ENCODE measurements at places on chromosomes 6 and 20.

DNA sequence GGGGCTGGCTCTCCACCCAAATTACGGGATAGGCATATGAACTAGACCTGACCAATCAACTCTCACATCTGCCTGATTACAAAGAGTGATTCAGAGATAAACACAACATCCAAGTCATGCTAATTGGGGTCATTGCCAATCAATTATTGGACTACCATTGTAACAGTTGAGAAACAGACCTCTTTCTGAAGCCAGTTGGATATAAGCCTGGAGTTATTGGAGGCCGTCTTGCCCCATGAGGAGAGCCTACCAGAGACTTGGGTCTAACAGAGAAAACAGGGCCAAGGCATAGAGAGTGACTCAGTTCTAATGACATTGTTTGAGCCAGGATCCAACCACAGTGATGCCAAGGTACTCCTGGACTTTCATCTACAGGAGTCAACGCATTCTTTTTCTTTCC, 39.4 kb upstream of the HIVEP2 start:
- DNase-seq = no peak

GRCh38 chr20:22771706-22772105, 187.3 kb upstream of the FOXA2 start:
- no peak for DNase-seq

GRCh38 chr6:4316867-4317400, 181.6 kb upstream of the ECI2 start:
- DNase-seq = peak; percentile 45

- DNase-seq = no peak
Measured at GRCh38 chr20:6381887-6382286, 259.1 kb upstream of the FERMT1 start.

DNA sequence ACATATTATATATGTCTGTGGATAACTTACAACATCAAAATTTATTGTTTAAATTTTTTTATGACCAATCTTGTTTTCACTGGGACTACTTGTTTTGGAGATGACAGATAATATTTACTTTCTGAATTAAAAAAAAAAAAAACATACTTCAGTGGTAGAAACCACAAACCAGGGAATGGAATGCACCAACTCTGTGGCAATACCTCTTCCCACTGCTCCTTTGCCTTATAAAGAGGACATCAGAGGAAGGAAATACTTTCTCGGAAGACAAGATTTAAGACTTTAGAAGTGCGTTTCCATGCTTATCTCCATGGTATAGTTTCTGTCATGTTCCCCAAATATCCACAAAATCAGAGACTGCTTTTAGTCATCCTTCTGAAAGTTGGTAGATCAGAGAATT, 1241.1 kb upstream of the EYS start:
- no peak for DNase-seq

DNA sequence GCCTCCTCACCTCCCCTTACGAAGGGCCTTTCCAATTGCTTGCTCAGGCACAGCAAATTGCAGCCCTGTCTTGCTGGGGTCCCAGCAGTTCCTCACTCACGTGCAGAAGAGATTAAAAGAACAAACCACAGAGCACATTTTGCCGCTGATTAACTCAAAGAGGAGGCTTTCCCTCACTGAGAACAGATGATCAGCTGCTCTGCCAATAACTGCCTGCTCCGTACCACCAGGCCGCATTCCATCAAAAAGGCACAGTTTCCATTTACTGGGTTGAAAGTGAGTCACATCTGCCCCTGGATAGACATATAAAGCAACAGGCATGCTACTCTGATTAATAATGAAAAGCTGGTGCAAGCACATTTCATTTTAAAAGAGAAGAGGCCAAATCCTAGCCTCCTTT, 446.8 kb downstream of the PTPRT start:
- no peak for DNase-seq

DNA sequence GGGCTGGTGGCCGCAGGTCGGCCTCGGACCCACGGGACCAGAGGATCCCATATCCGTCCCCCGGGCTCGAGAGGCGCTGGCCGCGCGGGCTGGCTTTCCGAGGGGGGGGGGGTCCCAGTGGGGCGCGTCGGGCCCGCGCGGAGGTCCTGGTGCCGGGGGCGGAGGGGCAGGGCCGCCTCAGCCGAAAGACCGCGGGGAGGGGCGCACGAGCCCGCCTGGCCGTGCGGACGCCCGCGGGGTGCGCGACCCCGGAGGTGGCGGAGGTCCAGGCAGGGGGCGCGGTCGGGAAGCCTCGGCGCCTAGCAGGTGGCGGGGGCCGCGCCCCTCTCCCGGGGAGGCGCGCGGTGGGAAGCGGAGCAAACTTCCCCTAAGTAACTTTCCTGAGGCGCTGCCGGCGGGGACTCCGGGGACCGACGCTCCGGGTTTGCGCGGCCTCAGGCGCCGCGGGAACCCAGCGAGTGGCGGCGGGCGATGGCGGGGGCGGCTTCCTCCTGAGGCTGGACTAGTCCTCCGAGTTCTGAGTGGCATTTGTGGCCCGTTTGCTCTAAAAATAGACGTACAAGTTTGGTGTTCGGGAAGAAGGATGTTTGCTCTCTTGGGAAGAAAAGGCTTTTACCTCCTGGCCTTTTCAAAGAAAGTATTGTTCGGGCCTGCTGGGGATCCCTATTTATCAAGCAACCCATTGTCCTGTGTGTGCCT, 26.5 kb upstream of the BTBD3 start:
- DNase-seq = peak; percentile 19

- no peak for DNase-seq
Measured at GRCh38 chr6:47352194-47352920, 42.7 kb upstream of the TNFRSF21 start.

DNA sequence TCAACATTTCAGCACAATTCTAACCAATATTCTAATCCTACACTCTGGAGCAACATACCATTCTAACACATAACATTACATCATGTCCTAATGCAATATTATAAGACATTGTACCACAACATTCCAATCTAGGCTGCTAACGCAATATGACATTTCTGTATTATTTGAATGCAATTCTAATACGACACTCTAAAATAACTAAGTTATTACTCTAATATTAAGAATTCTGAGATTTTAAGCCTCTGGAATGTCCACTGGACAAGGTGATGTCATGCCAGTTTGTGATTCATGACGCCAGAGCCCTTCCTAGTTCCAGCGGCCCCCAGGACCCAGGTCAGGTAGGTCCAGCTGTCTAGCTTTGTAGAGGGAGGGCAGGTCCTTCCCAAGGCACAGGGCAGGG, 69.7 kb upstream of the SIRPA start:
- no peak for DNase-seq

- DNase-seq = no peak
Measured at GRCh38 chr6:92024110-92024509, 1395.2 kb downstream of the EPHA7 start.

DNA sequence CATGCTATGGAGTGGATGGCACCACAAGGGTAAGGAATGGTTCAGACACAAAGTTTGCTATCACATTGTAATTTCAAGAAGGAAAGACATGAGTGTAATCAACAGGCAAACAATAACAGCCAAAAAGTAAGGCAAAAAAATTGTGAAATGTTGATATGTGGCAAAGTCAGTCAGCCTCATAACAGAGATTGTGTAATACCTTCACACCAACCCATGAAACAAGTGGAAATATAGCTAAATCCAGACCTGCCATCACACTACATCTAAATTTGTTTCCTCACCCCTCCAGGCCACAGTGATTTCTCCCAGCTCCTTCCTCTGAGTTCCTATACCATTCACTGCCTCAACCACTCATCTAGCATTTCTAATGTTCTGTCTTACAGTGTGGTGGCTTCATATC, 37.3 kb downstream of the SIM1 start:
- peak; percentile 56 for DNase-seq

GRCh38 chr6:92756912-92757311, 662.4 kb downstream of the EPHA7 start:
- DNase-seq = no peak

DNA sequence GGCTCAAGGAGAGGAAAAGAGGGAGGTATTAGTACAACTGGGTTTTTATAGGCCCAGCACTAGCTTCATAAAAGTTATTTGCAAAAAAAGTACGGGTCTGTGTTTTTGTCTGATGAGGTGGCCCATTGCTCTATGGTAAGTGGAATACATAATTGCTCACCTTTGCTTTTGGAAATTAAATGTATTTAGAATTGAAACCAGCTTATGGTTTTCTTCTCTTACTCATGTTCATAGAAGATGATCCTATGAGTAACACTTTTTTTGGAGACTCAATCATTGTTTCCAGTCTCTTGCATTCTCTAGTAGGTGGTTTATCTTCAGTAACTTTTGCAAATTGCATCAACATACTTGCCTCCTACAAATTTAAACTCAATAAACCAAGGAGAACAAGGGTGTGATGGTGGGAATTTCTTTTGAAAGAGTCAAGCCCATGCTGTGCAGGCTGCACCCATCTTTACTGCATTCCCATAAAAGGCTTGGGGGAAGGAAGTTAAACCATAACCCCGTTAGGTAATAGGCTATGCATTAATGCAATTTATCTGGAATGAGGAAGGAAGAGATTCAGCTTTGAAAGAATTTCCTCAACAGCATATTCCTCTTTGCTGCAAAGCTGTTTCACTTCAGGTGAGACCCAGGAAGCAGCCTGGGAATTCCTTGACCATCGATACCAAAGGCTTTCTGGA, 48.5 kb upstream of the EDN1 start:
- peak; percentile 82 for DNase-seq

- no peak for DNase-seq
Measured at GRCh38 chr6:29461021-29461814, 4.3 kb downstream of the OR2H1 start.

- no peak for DNase-seq
Measured at GRCh38 chr6:168496139-168496996, 55.4 kb downstream of the SMOC2 start.

- DNase-seq = no peak
Measured at GRCh38 chr6:52579006-52579660, 2.3 kb upstream of the TRAM2 start.

DNA sequence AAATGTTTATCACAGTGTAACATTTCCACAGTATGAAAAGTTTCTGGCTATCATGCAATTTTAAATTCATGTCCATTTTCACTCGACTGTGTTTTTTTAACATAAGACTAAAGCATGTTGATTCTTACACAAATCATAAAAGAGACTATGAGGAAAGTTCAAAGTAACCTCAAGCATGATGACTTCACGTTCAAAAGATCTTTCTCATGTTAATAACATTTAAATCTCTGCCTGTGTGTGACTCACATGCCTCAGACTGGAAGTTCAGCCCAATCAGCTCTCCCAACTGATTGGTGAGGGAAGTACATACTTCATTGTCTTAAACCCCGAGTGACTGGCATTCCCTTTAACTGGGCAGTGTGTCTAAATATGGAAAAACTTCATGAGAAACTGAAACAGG, 37.4 kb downstream of the ATXN1 start:
- no peak for DNase-seq

DNA sequence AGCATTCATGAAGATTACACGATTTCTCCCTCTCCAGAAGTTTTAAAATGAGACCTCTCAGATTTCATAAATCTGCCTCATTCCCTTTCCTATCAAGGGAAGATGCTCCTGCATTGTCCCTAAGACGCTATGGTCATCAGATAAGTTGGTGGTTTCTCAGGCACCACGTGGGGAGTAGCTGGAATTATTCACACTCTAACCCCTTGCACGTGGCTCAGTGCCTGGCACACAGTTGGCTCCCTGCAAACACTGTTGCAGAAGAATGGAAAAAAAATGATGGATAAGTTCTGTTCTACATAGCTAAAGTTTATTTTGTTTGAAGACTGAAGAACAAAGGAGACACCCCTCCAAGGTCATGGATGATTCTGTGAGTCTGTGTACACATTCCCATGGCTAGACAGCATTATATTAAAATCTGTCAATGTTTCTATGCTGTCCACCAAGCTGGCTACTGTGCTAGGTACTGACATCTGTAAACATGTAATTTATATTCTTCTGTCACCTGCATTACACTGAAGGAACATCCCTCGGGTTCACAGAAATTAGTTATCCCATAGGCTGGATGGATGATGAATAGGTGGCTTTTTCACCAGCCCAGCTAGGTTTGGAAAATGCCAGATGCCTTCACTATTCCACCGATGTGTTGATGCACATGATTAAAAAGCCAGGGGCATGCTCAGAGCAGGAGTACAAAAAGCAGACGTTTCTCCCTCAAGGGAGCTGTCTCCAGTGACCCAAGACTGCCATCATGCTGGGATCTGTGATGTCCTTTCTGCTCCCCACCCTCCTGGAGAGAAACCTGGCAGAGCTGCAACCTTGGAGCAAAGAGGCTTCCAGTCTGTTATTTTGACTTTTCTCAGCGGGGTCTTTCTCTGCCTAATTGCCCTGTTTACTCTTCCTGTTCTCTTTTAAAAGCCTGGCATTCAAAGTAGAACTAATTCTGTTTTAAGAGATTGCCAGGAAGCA, 610.5 kb downstream of the UTRN start:
- no peak for DNase-seq

DNA sequence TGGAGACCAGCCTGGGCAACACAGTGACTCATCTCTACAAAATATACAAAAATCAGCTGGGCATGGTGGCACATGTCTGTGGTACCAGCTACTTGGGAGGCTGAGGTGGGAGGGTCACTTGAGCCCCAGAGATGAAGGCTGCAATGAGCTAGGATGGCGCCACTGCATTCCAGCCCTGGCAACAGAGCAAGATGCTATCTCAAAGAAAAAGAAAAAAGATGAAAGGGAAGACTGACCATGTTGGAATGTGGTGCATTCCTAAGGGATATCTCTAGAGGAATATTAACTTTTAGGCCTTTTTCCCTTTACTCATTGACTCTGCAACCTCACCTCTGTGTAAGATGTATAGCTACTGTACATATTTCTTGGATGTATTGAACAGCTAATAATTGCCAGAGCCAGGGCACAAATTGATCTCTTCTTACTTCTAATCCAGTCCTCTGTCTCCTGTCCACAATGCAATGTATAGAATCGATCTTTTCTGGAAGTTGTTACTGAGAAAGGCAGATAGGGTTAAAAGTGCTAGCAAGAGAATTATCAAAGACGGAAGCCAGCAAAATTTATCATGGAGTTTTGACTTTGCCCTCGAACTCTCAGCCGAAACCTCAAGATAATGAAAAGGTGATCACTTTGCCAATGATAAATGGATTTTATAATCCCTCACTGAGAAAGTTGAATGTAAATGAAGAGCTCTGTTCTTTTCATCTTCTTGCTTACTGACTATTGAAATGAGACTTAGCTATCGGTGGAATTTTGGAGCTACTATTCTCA, 46.3 kb downstream of the GCNT2 start:
- DNase-seq = no peak

DNA sequence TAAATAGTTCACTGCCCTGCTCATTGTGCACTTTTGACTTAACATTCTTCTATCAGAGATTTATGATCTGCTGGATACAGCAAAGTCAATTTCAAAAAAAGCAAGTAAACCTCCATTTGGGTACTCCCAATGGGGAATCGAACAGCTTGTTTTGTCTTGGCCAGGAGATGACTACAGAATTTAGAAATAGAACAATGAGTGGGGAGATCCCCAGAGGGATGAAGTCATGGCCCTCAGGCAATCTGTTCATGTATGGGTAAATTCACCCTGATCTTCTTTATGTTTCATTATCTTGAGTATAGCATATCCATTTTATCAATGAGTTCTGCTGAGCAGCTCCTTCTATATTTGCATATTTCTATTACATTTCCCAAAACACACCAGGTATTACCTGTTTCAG, 1681.9 kb downstream of the HACE1 start:
- DNase-seq = no peak

- DNase-seq = no peak
Measured at GRCh38 chr6:100283285-100283684, 181.4 kb downstream of the SIM1 start.

Data from AML-193 (cell line).